ENCODE measurements at places on chromosomes 11 and 22.
A peak's percentile ranks its signal among the peaks of the same experiment; 100 is the strongest.

- DNase-seq: no peak
Observed at GRCh38 chr11:103358251-103358650, 249.0 kb downstream of the DYNC2H1 start.

DNA sequence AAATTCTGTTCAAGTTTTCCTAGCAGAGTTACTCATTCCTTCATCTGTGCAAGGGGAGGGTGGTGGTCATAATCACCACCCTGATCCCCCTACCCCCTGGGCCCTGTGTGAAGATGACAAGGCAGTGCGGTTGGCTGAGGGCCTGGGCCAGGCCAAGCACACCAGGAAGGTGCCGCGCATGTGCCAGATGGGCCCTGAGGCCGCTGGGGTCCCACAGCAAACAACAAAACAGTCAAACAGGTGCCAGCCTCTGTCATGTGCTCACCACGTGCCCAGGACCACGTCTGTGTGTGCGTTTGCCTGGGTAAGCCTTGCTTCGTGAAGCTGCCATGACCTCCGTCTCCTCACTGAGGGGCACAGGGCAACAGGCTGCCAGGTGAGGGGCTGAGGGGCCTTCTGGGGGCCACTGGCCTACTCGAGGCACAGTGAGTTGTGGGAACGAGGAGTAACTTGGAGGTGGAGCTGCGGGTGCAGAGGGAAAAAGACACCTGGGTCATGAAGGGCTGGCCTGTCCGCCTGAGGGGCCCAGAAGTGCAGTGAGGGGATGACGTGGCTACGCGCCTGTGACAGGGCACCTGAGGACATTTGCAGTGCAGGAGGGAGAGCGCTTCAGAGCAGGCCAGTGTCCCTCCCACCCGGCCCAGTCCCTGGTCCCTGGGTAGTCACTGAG is 25.8 kb downstream of the RSPH14 start:
- DNase-seq: no peak

DNA sequence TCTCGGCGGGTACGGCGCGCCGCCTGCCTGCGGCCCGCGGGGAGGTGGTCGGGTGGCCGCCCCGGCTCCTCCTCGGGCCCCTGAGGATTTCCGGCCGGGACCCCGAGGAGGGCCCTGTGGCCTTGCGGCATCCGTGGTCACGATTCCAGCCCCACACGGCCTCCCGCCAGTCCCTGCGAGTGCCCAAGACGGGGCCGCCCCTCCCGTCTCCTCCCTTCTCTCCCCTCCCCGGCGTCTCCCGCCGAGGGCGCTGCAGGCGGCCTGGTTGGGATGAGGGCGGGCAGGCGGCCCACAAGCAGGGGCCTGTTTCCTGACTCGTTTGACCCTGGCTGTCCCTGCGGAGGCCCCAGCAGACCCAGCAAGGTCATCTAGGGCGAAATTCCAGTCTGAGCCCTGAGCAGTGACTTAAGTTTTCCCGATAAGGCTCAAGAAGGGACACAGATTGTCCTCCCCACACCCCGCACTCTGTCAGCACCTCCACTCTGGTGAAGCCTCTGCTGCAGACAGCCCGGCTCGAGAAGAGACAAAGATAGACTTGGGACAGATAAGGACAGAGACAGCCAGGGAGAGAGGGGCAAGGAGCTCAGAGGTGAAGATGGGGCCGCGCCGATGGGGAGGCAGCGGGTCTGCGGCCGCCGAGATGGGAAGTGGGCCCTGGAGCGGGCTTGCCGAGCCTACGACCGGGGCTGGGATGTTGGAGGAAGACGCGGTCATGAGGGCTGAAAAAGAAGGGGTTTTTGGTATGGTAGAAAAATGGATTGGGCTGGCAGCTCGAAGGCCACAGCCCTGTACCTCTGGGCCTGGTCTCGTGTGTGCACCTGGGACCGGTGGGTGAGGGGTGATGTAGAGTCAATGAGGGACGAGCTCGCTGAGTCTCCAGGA is 95.0 kb downstream of the SWAP70 start:
- peak; percentile 72 for DNase-seq

- DNase-seq: no peak
Observed at GRCh38 chr11:115167456-115167855, 336.8 kb downstream of the CADM1 start.

DNA sequence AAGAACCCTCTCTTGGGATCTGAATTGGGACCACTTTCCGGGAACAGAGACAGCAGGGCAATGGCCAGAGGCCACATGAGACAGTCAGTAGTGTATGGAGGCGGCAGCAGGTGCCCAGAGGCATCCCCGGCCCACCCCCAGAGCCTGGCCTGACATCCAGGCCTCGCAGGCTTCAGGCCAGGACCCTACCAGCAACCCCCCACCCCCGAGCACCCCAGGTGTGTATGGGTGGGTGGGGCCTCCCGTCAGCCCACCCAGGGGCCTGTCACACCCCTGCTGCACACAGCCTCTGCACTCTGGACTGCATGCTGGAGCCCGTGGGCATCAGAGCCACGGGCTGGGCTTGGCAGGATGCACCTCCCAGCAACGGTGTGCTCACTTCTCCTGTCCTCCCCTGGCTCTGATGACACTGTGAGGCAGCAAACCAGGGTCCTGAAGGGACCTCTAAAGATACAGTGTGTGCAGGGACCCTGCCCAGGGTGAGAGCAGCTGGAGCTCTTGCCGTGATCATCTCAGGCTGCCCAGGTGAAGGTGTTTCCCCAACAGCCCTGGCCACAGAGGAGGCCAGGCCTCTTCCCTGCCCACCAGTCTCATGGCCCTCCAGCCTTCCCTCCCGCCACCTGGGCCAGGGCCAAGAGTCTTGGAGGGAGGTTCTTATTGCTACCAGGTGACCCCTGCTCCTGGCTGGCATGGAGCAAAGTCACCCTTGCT is 88.8 kb upstream of the SEPTIN5 start:
- DNase-seq: no peak

DNA sequence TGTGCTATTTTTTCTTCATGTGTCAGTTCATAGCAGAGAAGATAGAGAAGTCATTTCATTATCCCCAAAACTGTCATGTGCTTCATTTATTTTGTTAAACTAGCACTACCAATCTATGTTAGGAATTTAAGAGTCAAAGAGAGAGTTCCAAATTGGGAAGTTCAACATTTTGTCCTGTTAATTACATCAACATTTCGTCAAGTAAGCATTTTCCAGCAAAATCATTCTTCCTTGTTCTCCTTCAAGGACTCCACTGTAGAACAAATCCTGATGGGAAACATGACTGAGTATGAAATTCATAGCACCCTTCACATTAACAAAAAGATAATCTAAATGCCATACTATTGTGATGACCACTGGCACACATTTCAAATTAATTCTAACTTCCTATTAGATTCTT is 59.1 kb downstream of the PACSIN2 start:
- DNase-seq: no peak

GRCh38 chr22:42811459-42811858 is 45.6 kb downstream of the ARFGAP3 start:
- DNase-seq: no peak

DNA sequence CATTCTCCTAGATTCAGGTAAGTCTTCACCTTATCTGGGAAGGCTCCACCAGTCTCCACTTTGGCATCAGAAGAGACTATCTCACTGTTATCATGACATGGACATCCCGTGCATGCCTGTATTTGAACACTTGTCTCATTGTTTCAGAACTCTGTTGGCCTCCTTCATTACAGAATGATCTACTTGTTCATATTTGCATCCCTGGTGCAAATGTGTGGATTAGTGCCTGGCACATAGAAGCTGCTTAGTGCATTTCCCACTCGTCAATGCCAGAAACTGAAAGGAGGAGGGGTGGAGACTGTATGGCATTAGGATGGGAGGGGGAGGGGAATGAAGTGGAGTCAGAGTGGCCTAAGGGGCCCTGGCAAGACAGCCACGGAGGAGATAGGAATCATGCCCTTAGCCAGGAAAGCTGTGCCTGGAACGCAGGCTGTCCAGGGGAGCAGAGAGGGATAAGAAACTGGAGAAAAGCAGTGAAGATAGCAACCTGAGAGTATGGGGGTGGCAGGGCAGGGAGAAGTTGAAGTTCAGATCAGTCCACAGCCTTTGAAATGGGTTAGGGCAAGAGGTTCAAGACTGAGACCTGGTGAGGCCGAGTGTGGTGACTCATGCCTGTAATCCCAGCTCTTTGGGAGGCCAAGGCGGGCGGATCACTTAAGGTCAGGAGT is 53.8 kb upstream of the CAPRIN1 start:
- DNase-seq: no peak

DNA sequence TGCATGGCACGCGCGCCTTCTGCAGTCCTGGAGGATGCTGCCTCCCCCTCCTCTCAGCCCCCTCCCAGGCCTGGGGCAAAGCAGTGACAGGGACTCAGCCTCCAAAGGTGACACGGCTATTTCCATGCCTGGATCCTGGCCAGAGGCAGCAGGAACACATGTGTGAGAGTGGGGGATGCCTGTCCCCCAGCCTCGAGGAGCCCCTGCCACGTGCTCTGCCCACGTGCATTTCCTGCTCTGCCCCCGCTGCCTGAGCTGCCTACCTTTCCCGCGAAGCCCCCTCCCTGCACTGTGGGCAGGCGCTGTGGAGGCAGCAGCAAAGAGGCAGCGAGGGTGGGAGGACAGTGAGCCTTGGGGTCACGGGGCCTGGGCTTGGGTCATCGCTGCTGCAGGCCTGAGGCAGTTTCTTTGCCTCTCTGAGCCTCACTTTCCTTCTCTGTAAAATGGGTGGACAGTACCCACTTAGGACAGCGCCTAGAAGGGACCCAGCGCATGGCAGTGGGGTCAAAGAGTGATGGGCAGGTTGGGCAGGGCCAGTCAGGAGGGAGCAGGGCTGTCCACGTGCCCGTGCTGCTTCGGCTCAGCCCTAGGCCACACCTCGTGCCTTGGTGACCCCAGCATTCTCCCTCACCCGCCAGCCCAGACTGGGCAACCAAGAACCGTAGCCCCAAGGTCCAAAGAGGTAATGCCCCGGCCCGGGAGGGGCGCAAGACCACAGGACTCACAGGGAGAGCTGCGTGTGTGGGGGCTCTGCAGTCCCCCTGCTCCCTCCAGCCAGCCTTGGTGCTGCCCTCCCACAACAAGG is 48.6 kb downstream of the FLRT1 start:
- DNase-seq: no peak

DNA sequence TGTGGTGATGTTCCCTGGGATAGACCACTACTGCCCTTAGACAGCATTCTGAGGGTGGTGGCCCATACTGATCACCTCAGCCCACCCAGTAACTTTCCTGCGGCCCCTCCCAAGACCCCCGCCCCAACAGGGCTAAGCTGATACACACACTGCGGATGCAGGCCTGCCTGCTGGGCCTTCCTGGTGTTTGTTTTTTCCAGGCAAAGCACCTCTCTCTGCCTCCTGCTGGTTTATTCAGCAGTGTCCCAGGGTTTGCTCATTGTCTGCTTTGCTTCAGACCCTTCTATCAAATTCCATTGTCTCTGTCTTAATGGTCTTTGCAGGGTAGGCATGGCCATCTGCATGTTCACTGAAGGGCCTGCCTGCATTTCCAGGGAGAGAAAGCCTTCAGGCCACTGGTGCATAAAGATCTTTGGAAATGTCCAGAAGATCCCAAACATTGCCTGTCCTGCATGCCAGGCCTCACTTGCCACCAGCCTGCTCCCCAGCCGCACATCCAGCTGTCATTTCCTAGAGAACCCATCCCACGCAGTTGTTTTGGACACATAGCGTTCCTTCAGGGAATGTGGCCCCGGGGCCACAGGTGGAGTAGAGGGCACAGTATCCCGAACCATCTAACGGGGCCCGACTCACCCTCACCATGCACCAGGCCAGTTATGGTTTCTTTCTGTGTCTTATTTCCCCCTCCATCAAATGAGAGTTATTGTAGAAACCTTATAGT is 50.2 kb downstream of the BCR start:
- no peak for DNase-seq

- no peak for DNase-seq
Observed at GRCh38 chr11:6538945-6539344, 41.9 kb downstream of the DNHD1 start.

Measured in LoVo (cell line).